Suprapubic skin (tissue), 4 donors: ENCODE measurements at places on chromosomes 7 and 10.
A peak's percentile ranks its signal among the peaks of the same experiment; 100 is the strongest.

GRCh38 chr7:154553711-154554265, 449.1 kb downstream of the PAXIP1 start:
- DNase-seq: no peak

- no peak for DNase-seq
Observed at GRCh38 chr10:61942604-61943461, 41.3 kb downstream of the ARID5B start.

DNA sequence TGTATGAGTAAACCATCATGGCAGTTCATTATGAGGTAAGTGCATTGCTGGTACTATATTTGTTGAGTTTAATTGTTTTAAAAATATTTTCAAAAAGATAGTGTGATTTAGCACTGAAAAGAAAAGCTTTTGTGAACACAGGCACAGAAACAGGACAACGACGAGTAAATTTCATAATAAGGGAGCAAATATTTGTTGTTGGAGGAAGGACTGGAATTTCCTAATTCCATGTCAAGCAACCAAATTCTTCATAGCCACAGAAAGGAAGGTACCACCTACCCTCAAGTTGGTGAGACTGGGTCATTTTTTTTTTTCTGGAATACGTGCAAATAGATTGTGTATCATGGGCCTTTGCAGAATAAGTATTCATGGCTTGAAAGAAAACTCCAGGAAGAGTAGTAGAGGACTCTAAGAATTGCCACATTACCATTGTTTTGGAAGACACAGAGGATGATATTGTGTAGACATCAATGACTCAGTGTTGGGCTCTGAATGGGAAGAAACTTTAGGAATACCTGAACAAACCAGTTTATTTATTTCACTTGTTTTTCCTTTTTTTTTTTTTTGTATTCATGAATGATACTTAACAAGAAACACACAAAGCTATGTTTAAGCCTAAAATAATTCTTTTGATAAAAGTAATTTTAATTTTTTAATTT, 7.8 kb downstream of the UBE2D4 start:
- DNase-seq: no peak

GRCh38 chr10:122173766-122174435, 97.2 kb upstream of the BTBD16 start:
- DNase-seq: no peak

- no peak for DNase-seq
Observed at GRCh38 chr10:50395851-50396250, 144.5 kb upstream of the ASAH2 start.

DNA sequence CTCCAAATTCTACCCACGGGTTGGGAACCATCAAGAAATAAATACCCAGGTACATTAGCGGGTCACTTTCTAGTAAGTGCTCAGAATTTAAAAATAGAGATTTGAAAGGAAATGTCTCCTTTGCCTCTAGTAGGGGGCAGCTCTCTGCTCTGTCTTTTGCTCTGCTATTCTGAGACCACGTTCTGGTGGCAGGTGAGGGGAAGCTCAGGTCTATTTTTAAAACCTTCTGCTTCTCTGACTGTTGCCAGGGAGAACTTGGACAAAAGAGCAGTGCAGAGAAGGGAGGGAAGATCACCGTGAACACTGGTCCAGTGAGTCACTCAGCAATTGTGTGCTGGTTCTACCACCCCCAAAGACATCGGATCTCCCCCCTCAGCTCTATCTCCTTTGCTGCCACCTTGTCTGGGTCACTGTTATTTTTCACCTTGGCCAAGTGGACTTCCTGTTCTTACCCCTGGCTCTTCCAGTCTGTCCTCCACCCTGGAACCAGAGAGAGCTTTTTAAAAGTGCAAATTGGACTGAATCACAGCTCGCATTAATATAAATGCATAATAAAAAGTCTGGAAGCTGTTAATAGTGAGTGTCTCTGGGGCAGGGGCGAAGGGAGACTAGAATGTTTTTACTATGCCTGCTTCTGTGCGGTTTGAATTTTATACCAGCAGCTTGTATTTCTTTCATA, 72.4 kb upstream of the LOXL4 start:
- no peak for DNase-seq

DNA sequence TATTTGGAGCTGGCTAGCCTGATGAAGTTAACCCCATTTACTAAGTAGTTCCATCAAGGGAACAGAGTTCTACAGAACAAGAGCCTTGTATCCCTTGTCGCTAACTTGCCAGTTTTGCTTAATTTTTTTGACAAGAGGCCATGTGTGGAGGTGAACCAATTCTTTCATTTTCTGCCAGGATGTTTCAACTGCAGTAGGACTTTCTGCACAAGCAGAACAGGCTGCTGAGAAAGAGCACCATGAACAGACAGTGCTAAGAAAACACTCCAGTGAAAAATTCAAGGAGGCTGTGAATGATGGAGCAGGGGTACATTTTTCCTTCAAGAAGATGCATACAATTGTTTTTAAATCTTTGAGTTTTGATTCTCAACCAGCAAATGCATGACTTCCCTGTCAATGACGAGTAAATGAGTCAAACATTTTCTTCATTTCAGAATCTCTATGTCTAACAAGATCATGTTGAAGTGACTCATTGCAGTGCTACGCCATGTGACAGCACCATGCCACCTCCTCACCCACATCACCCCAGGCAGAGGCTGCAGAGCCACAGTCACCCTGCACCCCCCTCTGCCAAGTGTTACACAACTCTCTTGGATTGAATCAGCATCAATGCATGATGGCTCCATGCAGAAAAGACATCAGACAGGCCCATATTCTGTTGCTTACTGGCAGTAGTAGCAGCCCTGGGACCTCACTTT, 193.1 kb downstream of the COBL start:
- peak; percentile 70 for DNase-seq

GRCh38 chr10:99358101-99358500, 28.9 kb downstream of the CNNM1 start:
- no peak for DNase-seq

- DNase-seq: no peak
Observed at GRCh38 chr10:7915923-7916536, 97.7 kb downstream of the TAF3 start.

DNA sequence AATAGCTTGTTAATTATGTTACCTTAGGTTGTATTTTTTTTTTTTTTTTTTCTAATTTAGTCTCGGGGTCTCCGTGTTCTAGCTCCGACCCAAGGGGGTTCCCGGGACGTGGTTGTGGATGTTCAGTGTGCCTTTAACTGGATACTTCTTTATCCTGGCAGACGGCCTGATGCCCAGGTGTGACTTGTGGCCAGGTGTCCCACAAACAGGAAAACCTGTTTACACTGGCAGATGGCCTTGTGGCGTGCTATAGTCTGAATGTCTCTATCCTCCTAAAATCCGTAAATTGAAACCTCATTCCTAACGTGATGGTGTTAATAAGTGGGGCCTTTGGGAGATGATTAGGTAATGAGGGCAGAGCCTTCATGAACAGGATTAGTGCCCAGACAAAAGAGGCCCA, 546.4 kb upstream of the C7orf33 start:
- no peak for DNase-seq

DNA sequence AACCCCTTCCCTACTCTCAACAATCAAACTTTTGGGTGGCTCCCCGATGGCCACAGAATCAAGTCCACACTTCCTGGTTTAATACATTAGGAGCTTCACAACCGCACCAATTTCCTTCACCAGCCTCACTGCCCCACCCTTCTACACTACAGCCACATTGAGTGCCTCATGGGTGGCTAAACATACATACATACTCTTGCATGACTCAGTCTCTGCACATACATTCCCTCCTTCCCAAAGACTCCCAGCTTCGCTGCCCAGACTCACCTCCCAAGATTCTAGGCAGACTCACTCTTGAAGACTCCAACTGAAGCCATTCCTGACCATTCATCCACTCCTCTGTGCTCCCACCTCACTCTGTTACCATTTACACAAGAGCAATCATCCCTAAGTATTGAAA, 15.9 kb downstream of the VPS41 start:
- no peak for DNase-seq

DNA sequence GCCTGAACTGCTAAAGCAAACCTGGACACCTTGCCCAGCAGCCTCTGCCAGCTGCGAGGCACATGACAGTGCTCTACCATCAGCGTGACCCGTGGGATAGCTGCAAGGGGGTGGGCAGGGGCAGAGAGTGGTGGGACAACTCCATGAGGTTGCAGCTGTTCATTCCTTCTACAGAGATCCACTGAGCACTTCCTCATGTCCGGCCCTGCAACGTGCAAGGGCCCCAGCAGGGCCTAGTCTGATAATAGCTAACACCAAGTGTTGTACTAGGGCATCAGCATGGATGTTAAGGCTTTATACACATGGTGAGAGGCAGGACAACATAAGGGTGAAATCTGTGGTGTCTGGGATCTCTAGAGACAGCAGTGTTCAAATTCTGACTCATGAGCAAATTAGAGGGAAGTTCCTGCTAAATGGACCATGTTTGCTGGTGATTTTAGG, 14.3 kb downstream of the NOD1 start:
- DNase-seq: no peak

GRCh38 chr7:106053109-106053508, 59.0 kb downstream of the SYPL1 start:
- no peak for DNase-seq

GRCh38 chr10:28331841-28332240, 29.0 kb upstream of the MPP7 start:
- DNase-seq: no peak

DNA sequence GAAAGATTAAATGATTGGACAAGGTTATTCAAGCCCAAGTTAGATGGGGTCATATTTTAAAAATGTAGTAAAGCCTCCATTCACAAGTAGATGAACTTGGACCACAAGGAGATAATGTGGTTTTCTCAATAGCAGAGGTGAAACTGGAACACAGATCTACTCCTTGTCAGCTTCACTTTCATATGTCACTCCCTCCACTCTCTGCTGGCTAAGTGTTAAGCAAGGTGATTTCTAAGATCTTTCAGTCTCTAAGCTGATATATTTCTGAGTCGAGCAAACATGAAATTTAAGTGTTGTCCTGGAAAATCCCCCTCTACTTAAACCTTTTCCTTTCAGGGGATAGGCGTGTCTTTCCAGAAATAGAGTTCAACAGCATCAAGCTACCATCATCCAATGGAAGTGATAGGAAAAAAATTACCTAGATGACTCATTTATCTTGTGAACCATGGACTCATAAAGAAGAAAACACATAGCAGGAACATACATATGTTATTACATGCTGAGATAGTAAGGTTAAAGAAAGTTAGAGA, 275.0 kb downstream of the PTEN start:
- no peak for DNase-seq

GRCh38 chr10:119336599-119336998, 129.2 kb downstream of the GRK5 start:
- DNase-seq: no peak

GRCh38 chr7:81187753-81188152, 268.9 kb upstream of the SEMA3C start:
- no peak for DNase-seq

DNA sequence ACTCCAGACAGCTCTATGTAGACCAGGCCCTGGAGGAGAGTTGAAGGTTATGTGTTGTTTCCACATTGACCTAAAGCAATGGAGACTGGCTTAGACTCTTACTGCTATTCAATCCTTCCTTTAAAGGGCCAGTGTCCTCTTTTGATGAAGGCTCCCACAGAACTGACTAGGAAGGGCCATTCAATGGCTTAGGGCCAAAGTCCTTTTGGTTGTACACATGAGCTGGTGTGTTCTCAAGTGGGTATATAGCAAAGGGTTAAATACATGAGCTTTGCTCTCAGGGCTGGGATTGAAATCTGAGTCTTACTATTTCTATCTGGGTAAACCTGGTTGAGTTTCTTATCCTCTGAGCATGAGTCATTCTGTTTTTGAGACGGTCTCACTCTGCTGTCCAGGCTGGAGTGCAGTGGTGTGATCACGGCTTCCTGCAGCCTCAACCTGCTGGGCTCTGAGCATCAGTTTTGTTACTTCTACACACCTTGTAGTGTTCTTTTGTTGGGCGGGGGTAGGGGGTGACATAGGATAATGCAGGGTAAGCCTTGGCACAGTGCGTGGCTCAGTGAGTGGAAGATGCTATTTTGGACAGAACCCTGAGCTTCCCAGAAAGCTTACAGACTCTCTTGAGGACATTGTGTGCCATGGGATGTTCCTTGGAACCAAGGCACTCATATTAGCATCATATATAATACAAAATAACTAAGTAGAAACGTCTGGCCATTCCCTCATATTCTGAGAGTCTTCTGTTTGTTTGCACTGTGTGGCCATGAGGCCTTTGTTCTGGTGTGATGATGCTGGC, 90.1 kb downstream of the ABCC2 start:
- no peak for DNase-seq

GRCh38 chr10:79072041-79072441, 3.3 kb downstream of the ZMIZ1 start:
- DNase-seq: no peak

- no peak for DNase-seq
Observed at GRCh38 chr7:98404840-98405239, 4.0 kb upstream of the BAIAP2L1 start.

DNA sequence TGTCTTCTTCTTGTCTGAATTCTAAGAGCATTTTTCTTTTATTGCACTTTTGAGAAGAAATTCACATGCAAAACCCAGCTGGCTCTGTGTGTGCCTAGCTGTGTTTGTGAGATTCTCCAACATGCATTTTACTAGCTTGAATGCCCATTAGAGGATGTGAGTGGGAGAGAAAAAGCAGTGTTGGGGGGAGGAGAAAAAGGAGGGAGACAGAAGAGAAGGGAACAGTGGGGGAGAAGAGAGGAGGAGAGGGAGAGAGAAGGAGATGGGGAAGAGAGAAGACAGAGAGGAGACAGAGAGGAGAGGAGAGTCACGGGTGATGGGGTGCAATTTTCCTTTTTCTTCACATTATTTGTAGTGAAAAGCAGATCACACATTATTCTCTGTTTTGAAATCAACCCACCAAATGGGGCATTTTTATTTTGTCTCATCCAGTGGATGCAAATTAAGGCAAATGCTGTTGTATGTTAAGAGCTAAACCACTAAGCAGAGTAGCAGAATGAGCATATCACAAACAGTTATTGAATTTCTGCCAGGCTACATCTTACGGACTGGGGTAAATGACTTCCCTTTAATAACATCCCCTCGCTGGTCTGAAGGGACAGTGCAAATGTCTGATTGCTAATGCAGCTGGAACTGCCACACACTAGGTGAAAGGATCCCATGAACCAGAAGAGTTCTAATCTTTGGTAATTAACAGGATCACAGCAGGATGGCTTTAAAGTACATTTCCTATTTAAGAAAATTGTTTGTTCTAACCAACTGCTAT, 849 bp downstream of the LRRN3 start:
- DNase-seq: no peak

- DNase-seq: no peak
Observed at GRCh38 chr7:132548489-132549078, 27.7 kb downstream of the PLXNA4 start.

DNA sequence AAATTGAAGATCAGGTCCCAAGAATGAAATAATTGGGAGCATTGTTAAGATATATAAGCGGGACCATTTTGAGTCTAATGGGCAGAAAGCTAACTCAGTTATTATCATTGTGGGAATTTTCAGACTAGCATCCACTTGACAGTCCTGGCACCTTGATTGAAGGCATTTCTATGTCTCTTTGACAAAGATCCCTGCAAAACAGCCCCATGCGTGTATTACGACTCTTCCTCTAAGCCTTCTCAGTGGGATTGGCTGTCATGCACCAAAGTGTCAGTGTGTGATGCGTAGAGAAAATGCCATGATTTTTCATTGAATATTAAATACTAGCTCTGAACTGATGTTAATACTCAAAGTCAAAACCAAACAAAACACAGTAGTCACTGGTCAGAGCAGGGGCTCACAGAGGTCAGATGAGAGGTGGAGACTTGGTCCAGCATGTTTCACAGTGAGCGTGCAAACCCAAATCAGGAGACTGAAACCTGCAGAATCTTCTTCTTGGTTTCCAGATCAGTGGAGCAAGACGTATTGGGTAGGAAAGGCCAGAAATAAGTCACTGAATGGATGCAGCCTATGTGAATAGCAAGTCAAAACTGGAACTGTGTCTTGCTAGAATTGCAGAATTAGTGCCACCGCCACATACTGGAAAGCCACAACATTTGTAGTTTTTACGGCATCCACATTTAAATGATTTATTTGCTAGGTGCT, 303.6 kb upstream of the AKR1E2 start:
- no peak for DNase-seq
